ENCODE measurements at places on chromosomes 2 and 18. TPM values are rescaled to one million over a fixed set of nuclear protein-coding genes. Genes with fewer than 3 reads are reported as not detected.

GRCh38 chr2:40168032-40168431 lies 283.9 kb downstream of the SLC8A1 start:
- DNase-seq: no peak

DNA sequence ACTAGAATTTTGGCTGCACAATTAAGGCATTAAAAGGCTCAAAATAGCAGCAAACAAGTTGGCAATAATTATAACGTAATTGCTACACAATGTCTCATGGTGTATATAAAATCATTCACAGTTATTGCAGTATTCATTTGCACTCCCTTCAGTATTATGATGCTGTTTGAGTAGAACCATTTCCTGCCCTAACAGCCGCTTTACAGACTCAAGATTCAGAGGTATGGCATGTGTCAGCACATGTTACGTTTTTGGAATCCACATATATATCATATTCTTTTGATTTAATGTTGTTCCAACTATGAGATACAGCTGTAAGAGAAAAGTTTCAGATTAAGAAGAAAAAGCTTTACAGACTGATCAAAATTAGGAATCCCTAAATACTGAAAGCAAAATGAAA lies 56.3 kb upstream of the NCKAP5 start:
- DNase-seq: no peak

DNA sequence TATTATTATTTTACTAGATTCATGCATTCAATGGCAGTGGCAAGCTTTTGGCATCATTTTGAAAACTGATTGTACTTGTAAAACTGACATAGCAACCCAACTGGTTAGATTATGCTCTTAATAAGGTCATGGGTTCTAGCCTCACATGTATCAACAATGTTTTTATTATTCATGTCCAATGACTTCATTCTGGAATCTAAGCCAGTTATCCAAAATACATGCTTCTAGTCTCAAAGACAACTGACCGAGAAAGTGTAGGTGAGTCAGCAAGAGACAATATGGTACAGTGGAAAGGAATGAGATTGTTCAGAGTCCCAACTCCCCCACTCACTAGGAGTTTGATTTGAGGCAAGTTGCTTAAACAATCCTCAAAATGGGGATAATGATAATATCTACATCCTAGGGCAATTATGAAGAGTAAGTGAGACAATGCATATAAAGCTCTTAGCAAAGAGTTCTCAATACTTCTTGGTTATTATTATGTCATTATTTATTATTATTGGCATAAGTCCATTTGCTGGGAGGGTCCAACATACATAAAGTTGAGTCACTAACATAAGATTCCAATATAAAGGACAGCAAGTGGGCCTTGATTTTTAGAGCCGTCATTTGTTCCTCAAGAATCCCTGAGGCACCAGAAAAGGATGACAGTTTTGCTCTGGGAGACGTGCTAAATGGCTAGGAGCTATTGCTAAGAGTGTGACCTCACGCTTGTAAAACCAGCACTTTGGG lies 99.4 kb downstream of the NEB start:
- no peak for DNase-seq

DNA sequence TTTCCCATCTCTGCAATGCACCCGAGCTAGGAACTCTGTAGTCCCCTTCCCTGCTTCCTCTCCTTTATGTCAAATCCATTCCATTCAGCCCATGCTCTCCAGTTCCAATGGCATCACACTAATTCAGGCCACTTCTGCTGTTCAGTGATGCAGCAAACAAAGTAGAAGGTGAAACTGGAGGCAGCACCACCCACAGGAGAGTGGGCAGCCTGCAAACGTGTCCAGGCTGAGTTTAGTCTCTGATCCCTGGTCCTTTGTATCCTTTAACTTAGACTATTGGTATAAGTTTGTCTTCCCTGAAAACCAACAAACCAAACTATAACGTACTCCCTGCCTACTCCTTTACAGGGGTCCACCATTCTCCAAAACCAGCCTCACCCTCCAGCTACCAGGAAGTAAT lies 14.7 kb upstream of the KCTD1 start:
- DNase-seq: no peak

DNA sequence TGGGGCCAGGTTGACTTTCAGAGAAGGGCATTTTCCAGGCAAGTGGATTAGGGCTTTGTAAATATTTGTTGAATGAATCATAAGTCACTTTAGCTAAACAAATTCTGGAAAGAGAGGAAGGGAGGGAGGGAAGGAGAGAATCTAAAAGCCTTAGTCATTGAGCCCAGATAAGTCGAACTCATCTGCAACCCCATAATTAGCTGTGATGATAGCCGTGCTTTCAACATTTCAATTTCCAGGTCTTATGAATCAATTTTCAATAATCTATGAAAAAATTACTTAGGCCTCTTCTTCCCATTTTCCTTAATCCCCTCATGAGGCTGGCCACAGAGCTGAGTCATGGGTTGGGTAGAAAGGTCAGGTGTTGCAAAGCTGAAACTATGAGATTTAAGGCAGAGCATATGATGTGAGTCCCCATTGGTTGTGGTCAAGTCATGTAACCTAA lies 111.9 kb upstream of the MAPRE2 start:
- DNase-seq: no peak

DNA sequence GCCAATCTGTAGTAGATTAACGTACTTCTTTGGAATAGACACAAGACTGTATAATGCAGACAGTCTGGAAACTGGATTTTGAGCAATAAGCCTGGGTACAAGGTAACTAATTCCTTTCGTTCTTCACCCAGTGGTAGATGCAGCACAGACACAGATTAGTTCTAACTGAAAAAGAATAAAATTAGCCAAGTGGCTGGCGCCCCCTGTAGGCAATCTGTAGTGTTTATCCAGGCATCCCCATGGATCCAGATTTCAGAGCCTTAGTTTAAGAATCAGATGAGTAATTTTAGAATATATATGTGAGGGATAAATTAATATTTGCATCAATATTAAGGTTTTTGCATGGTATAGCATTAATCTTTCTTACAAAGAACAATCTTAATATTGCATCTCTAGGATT lies 563.9 kb downstream of the DCC start:
- DNase-seq: peak; percentile 74

GRCh38 chr2:137975280-137976271 lies 11.3 kb downstream of the HNMT start:
- DNase-seq: peak; percentile 31

GRCh38 chr2:37622450-37623100 lies 48.9 kb downstream of the CDC42EP3 start:
- DNase-seq: no peak

- no peak for DNase-seq
These were observed 72.8 kb upstream of the TMEFF2 start for GRCh38 chr2:192267484-192267883.

AGXT gene
- total RNA-seq: not detected

SLC23A3 gene
- total RNA-seq: 3.1 TPM

SNORC gene
- total RNA-seq: 1.8 TPM

ACVR2A gene
- 25.9 TPM for total RNA-seq

CHST10 gene
- 13.0 TPM for total RNA-seq

SERPINB3 gene
- not detected for total RNA-seq

CENPA gene
- total RNA-seq: not detected

HRH4 gene
- total RNA-seq: not detected

UGT1A3 gene
- not detected for total RNA-seq

TBR1 gene
- total RNA-seq: not detected

TSHZ1 gene
- 11.2 TPM for total RNA-seq
